CD4-positive, CD25-positive, alpha-beta regulatory T cell (primary cell): ENCODE measurements at places on chromosomes 2 and 18.
A peak's percentile ranks its signal among the peaks of the same experiment; 100 is the strongest.

DNA sequence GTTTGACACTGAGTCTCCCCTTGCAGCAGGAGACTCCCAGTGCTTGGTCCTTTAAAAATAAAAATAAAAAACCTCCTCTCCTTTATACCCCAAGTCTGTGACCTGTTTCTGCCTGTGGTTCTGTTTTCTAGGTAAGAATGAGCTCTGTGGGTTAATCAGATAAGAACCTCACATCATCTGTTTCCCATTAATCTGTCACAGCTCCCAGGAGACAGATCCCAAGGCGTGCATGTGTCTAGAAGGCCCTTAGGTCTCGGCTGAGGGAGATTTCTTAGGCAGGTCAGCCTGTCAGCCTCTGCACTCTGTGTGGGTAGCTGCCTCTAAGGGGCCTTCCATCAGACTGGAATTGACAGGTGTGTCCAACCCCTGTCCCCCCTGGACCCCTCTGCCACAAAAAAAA is 80.7 kb downstream of the FHOD3 start:
- DNase-seq = no peak

DNA sequence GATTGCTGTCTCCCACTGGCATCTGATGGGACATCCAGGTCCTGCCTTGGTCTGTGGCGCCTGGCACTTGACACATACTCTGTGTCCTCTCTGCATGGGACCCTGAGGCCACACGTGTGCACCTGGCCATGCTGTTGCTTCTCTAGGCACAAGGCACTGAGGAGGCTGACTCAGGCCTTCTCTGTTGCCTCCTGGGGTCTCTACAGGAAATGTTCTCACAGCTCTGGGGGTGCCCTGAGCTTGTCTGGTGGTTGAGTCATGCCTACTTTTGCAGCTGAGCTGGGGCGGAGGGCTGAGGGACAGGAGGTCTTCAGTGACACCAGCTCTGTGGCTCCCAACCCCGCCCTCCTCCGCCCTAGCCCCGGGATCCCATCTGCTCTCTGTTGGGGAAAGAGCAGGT is 207.0 kb upstream of the HS6ST1 start:
- DNase-seq = no peak

DNA sequence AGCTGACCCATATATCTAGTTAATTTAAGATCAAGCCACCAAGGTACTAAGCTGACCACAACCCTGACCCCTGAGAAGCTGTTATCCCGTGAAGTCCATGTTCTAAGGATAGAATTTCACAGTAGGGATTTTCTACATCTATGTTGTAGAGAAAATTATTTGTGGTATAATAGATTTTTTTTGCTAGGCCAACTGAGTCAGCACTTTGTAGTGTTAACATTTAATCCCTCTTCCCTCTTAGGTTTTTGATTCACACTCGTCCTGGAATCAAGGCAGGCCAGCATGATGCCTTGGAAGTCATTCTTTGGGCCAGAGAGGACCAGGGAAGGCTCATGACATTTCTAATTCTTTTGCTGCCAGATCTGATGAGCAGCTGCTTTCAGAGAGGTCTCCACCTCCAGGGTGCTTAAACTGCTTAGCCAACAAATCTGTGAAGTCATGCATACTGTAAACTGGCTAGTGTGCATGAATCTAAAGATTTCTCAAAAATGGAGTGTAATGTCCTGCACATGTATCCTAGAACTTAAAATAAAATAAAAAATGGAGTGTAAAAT is 102.5 kb downstream of the RBM43 start:
- DNase-seq = no peak

- DNase-seq = no peak
These were observed 146.2 kb downstream of the PRKCE start for GRCh38 chr2:45797451-45798230.

- no peak for DNase-seq
These were observed 117.6 kb downstream of the METTL8 start for GRCh38 chr2:171316220-171316619.

DNA sequence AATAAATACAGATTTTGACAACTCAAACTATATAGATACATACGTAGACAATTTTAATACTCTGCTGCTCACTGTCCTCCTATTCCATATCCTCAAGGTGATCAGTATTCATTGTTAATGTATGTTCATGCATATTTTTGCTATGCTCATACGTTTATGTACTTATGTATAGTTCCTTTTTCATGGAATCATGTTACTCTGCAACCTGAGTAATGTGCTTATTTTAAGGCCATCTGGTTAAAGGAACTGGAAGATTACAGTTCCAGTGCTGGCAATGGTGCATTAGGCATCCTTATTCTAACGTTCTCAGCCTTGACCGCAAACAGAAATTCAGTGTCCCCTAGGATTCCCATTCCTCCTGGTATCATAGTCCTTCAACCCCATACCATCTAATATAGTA is 385.0 kb upstream of the TNP1 start:
- DNase-seq = no peak

DNA sequence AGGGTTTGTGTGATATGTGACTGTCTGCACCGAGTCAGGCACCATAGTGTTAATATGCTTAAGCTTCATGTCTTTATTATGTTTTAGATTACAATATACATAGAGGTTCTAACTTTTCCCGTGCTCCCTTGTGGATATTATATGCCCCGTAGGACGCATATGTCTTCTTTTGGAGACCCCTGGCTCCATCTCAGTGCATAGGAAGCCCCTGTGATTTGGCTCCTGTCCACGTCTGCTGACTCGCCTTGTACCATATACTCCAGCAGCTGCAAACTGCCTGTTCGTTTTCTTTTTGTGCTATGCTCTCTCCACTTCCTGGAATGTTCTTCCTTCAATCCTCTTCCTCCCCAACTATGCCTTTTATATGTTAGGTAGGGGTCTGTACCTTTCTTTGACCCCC is 110.9 kb downstream of the PTRHD1 start:
- DNase-seq = no peak

GRCh38 chr18:36139245-36139644 is 9.5 kb downstream of the ELP2 start:
- DNase-seq = no peak

- DNase-seq = no peak
These were observed 187.9 kb upstream of the ZEB2 start for GRCh38 chr2:144707736-144708326.

- no peak for DNase-seq
These were observed 212.1 kb downstream of the CDH2 start for GRCh38 chr18:27964811-27965210.

DNA sequence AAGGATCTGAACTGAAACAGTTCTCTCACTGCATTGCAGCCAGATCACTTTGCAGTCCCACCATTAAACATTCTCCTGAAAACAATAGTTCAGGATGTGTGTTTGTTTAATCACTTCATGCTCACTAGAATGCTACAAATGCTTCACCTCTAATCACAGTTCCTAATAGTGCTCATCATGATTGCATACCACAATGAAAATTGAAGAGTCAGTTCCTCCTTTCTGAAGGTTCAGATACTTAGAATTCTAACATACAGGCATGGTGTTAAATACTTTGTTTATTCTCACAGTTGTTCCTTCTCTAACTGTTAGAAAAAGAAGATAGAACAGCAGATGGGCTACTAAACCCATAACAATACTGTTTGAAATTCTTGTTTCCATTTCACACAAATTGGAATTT is 622.3 kb upstream of the ACVR2A start:
- DNase-seq = no peak

DNA sequence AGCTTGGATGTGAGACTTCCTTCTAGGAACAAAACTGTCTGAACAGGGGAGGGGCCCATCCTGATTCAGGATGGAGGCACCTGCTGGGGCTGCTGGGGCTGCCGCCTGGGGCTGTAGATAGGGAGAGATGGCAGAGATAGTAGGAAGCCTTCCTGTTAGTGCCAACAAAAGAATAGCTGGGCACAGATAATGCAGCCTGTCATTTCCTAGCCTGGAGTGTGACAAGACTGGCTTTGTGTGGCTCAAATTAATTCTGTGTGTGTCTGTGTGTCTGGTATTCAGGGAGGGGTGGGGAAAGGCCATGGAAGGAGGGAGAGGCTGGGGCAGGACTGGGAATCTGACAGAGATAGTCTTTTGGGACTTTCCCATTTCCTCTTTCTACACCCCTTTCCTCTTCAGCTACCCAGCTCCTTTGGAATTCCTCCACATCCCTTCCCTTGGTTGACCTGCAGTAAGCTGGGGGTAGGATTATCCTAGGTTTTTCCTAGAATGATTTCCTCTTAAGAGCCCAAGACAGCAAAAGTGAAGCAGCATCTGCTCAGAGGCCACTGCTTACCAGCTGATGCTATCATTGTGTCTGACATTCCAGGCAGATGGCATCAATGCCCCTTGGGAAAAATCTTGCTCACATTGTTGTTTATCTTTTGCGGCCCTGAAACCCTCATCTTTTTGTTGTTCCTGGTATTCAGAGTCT is 144.9 kb upstream of the LHCGR start:
- no peak for DNase-seq

DNA sequence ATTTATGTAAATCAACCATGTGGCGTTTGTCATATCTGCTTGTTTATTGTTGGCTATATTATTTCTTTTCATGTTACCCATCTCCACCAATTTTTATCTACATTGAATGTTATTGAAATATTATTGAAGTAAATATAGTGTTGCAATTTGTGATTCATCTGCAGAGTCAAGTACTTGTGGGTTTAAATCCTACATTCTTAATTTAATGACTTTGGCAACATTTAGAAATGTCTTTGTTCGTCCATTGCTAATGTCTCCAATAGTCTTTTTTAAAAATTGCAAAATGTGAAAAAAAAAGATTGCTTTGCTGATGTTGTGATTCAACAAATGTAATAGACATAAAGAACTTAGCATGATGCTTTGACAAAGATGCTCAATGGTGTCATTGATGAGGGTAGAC is 1572.8 kb upstream of the PIK3C3 start:
- DNase-seq = no peak

GRCh38 chr2:38959938-38960608 is 70.4 kb downstream of the ARHGEF33 start:
- DNase-seq = peak; percentile 17

GRCh38 chr2:127386246-127386645 is 1.5 kb downstream of the MAP3K2 start:
- no peak for DNase-seq

- DNase-seq = no peak
These were observed 993 bp downstream of the COX7A2L start for GRCh38 chr2:42359965-42360483.

DNA sequence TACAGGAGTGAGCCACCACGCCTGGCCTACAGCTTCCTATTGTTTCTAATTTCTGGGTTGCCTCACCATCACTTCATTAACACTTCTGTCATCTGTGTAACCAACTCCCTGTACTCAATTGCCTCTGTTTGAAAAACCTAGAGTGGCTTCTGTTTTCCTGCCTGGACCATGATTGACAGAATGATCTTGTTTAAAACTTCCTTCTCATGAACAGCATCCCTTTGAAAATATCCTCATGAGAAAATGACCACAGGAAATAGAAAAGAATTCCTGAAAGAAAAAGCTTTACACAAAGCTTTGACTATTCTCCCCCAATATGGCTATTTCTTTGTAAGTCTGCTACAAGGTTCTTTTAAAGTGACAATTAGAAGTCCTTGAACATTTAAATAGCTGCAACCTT is 672.3 kb downstream of the ARHGAP15 start:
- no peak for DNase-seq

DNA sequence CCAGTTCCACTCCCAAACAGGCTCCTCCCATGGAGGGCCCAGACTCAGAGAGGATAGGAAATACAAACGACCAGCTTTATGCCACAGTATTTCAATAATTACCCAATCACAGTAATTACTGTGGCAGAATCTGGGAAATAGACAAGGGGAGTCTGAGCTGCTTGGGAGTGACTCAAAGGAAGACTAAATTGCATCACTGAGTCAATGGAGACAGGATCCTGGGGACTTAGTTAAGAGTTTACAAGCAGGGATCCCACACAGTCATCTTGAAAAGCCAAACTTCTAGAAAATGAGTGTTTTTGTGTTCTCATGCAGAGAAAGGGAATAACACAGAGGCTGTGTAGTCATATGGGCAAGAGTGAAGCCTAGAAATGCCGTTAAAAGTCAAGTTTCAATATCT is 1142.1 kb downstream of the CNTNAP5 start:
- DNase-seq = no peak

GRCh38 chr2:6580982-6581381 is 284.7 kb downstream of the CMPK2 start:
- DNase-seq = no peak

- DNase-seq = no peak
These were observed 20.0 kb downstream of the ELP2 start for GRCh38 chr18:36149514-36150289.

DNA sequence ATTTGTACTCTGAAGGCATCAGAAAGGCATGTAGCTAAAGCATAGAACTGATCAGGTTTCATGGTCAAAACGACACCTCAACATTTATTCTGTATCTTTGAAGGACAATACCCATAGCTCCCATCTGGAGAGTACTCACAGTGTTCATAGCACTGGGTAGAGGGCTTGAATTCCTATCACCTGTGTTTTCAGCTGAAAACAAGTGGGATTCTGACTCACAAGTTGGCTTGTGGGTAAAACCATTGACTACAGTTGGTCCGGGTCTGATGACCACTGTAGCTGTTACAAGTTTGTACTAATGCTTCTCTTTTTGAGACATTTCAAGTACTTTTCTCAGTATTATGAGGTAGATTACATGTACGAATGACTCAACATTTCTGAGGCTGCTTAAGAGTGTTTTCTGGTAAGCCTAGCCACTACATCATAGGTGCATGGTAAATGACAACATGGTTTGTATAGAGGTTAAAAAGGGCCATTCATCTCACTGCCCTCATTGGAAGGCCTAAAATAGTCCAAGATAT is 68.6 kb upstream of the PELI1 start:
- peak; percentile 83 for DNase-seq

- DNase-seq = no peak
These were observed 21.9 kb downstream of the EVA1A start for GRCh38 chr2:75538521-75539490.

GRCh38 chr2:109660046-109660860 is 46.1 kb downstream of the SOWAHC start:
- no peak for DNase-seq

GRCh38 chr18:42471885-42472284 is 516.9 kb downstream of the PIK3C3 start:
- no peak for DNase-seq

GRCh38 chr2:28730641-28731146 is 20.9 kb upstream of the PPP1CB start:
- DNase-seq = no peak

DNA sequence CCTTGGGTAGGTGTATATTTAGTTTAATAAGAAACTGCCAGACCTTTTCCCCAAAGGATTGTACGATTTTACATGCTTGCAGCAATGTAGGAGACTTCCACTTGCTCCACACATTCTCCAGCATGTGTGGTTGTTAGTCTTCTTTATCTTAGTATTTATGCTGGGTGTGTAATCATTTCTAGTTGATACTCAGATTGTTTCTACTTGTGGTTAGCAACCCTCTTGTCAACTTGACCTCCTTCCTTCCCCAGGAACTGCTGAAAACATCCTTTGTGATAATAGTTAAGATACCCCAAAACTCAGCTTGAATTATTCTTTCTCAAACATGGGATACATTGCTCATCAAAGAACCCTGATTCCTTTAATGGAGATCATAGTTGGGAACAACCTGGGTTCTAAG is 37.2 kb upstream of the CYBRD1 start:
- no peak for DNase-seq

GRCh38 chr2:233439191-233439590 is 84.9 kb downstream of the DGKD start:
- no peak for DNase-seq
